ENCODE measurements at places on chromosomes 12 and 14.
A peak's percentile ranks its signal among the peaks of the same experiment; 100 is the strongest.

GRCh38 chr14:104284636-104285507, 146.5 kb downstream of the KIF26A start:
- peak; percentile 6 for DNase-seq

DNA sequence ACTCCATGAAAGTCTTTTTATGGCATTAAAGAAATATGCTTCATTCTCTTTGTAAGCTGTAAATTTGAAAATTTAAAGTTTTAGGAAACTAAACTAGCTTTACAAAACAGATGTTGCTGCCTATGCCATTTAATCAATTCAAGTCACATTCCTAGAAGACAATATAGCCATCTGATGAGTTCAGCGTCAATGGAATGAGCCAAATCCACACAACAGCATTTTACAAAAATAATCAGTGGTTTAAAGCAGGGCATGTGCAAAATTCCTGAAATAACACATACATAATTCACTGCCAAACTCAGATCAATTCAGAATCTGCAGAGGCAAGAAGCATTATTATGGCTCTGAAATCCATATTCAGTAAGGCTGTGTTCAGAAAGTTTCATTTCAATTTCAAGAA, 75.6 kb downstream of the MED13L start:
- DNase-seq: no peak

- DNase-seq: peak; percentile 69
Observed at GRCh38 chr12:78018171-78018910, 187.6 kb downstream of the NAV3 start.

GRCh38 chr12:92288561-92288960, 142.9 kb upstream of the BTG1 start:
- DNase-seq: peak; percentile 73

- no peak for DNase-seq
Observed at GRCh38 chr12:76863005-76863670, 15.7 kb downstream of the CSRP2 start.

DNA sequence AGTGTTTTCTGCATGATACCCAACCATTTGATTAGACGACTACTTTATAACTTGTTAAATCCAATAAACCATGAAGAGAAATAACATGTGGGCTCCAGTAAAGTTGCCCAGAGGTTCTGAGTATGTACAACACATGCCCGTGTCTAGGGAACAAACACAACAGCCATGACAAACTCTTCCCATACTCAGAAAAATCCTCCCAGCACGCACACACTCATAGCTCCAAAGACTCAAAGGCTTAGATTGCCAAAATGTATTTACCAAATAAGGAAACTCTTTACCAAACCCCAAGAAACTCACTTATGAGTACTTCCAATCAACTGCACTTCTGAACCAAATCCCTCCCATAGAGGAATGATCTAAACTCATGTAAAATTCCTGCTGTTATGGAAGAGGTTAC, 17.3 kb downstream of the SART3 start:
- no peak for DNase-seq

DNA sequence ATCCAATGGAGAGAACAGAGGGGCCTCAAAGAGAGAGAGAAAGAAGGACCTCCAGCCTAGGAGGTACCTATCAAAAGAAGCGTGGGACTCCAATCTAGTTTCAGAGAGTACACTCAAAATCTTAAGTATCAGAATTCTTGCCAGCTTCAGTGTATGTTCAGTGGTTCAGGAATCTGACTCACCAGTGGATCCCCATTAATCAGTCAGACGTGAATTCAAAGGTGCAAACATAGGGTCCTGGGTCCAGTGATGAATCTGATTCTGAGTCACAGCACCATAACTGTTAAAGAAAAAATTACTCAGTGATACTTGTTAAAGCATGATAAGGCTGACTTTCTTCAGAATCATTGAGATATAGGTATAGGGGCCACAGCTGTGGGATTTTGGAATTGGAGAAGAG, 33.2 kb downstream of the ETNK1 start:
- no peak for DNase-seq

DNA sequence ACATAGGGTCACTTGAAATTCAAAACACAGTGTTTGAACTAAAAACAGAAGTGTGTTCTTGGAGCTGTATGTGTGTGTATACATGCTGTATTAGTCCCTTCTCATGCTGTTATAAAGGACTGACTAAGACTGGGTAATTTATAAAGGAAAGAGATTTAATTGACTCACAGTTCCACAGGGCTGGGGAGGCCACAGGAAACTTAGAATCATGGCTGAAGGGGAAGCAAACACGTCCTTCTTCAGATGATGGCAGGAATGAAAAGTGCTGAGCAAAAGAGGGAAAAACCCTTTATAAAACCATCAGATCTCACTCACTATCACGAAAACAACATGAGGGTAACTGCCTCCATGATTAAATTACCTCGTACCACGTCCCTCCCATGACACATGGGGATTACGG, 224.1 kb downstream of the BCAT1 start:
- DNase-seq: no peak

GRCh38 chr14:105863296-105864108, 337.1 kb downstream of the TMEM121 start:
- no peak for DNase-seq

DNA sequence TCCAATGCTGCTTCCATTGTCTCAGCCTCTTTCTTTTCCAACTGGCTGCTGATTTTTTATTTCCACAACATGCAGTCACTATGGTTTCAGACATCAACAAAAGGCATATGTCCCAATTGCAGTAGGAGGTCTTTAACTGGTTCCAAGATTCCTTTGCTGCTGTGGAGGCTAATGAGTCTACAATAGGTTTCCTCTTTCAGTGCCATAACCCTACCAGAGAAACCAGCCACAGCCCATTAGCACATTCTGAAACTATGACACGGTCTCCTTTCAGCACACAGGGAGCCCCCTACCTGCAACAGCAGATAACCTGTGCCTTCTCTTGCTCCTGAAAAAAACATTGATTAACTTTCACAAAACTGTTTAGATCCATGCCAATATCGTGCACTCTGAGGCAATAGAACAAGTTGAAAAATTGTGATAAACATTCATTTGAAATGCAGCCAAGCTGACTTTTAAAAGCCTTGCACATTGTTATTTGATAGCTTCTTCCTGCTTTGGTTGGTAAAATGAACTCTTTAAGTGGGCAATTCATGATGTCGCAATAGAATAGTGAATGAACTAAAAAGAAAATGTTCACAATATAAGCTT, 32.4 kb downstream of the PLEKHG7 start:
- peak; percentile 82 for DNase-seq

DNA sequence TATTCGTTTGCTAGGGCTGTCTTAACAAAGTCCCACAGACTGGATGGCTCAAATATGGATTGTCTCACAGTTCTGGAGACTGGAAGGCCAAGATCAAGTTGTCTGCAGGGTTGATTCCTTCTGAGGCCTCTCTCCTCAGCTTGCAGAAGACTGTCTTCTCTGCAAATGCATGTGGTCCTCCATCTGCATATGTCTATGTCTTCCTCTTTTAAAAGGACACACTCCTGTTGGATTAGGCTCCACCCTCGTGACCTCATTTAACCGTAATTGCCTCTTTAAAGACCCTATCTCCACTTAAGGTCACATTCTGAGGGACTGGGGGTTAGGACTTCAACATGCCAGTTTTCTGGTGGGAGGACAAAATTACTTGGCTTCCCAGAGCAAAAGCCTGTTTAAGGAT, 123.3 kb downstream of the SLC38A6 start:
- no peak for DNase-seq

DNA sequence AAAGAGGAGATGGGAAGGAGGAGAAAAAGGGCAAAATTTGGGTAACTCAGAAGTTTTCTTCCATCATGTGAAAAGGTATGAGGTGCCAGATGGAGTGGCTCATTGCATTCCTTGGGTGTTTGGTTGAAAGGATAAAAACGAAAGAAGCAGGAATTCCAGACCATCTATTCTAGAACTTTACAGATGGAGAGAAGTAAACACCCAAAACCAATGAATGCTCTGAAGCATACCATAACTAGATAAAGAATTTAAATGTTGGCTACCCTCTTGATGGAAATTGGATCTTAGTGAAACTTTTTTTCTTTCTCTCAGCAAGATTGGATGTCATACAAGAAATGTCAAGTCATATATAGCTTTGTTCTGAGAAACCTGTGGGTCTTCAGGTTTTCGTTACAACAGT, 175.6 kb upstream of the FAR2 start:
- no peak for DNase-seq

- DNase-seq: no peak
Observed at GRCh38 chr12:95318071-95318545, 100.5 kb downstream of the VEZT start.

GRCh38 chr14:90846511-90846910, 30.3 kb upstream of the TTC7B start:
- DNase-seq: no peak

DNA sequence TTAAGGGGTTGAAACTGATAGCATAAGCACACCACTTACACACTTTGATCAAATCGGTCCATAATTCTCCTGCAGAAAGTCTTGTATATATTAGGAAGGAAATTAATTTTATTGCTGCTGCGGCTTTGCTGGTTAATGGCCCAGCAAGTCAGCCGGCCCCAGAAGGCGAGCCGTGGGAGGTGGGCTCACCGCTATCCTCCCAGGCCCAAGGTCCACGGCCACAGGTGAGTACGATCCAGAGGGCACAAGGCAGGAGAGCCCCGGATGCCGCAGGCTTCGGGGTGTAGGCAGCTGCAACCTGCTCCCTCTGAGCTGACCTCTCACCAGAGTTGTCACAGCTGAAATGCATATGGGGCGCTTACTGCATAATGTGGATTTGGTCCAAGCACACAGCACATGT, 165.7 kb downstream of the TBX5 start:
- DNase-seq: peak; percentile 41

GRCh38 chr12:546920-547845, 87.4 kb downstream of the B4GALNT3 start:
- DNase-seq: peak; percentile 54

- no peak for DNase-seq
Observed at GRCh38 chr14:104528496-104528895, 51.1 kb upstream of the C14orf180 start.

DNA sequence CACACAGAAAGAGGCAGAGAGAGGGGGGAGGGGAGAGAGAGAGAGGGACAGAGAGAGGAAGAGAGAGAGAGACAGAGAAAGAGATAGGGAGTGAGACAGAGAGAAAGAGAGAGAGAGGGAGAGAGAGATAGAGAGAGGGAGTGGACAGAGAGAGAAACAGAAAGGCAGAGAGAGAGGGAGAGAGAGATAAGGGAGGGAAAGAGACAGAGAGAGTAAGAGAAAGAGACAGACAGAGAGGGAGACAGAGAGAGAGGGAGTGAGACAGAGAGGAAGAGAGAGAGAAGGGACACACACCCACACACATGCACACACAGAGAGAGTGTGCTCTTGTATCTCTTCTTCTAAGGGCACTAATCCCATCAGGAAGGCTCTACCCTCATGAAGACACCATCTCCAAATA, 103.2 kb upstream of the ESRRB start:
- no peak for DNase-seq

- DNase-seq: no peak
Observed at GRCh38 chr12:87678453-87678852, 350.7 kb downstream of the C12orf50 start.

DNA sequence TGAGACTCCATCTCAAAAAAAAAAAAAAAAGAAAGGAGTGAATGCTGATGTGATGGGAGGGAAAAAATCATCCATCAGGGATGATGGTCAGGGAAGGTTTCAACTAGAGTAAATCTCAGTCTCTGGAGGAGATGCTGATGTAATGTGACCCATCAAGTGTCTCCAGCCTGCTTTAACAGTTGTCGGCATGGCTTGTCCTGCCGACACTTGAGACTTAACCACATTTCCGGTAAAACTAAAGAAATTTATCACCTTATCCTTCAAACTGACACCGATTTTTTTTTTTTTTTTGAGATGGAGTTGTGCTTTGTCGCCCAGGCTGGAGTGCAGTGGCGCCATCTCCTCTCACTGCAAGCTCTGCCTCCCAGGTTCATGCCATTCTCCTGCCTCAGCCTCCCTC, 21.5 kb upstream of the ANAPC5 start:
- DNase-seq: no peak

DNA sequence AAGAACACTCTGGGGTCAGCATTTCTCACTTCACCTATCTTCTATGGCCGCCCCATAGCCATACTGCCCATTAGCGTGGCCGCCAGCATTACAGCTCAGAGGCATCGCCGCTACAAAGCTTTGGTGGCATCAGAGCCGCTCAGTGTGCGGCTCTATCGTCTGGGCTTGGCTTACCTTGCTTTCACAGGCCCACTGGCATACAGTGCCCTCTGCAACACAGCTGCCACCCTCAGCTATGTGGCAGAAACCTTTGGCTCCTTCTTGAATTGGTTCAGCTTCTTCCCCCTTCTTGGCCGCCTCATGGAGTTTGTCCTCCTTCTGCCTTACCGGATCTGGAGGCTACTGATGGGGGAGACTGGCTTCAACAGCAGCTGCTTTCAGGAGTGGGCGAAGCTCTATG, 2.6 kb downstream of the DNAJC22 start:
- no peak for DNase-seq

DNA sequence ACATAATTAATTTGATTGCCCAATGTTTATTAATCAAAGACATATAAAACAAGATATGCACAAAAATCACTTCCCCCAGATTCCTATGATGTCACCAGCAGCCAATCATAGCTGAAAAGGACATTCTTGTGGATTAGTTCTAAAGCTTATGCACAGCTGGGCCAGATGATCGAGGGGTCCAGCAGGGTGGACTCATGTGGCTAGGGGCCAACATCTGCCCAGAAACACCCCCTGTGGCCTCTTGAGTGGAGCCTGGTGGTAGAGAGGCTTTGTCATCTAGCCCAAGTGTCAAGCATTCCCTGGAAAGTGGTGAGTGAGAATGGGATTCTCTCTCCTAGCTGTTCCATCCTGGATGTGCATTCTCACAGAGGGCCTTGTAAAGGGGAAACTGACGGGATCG, 590.0 kb downstream of the BCL11B start:
- DNase-seq: no peak

GRCh38 chr12:93415723-93416464, 25.9 kb downstream of the UBE2N start:
- no peak for DNase-seq

DNA sequence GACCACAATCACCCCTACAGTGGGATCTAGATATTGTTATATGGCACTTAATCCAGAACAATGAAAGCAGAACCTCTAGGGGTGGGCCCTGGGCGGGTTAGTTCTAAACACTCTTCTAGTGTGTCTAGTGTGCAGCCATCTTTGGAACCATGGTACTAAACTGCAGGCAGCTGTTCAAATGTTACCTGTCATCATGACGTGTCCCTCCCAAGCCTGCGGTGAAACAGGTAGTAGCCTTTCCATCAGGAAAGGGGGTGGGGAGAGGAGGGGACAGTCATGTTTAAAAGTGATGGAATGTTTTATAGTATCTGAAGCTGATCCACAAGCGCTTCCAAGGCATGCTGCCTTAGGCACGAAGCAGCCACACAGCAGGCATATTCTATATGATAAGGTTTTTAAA, 122.6 kb upstream of the SLC35F4 start:
- no peak for DNase-seq

- peak; percentile 60 for DNase-seq
Observed at GRCh38 chr14:65958664-65959562, 527.3 kb upstream of the CCDC196 start.

GRCh38 chr14:76104802-76105355, 46.8 kb upstream of the GPATCH2L start:
- DNase-seq: no peak

- peak; percentile 85 for DNase-seq
Observed at GRCh38 chr14:104746934-104747481, 5.9 kb upstream of the SIVA1 start.

- DNase-seq: no peak
Observed at GRCh38 chr12:79217306-79217705, 352.7 kb downstream of the SYT1 start.

GRCh38 chr12:103382736-103383346, 112.9 kb downstream of the C12orf42 start:
- no peak for DNase-seq

GRCh38 chr14:105192866-105193731, 12.0 kb upstream of the NUDT14 start:
- peak; percentile 81 for DNase-seq

GRCh38 chr14:79246173-79246572, 965.1 kb downstream of the DIO2 start:
- no peak for DNase-seq

Measured in lung (tissue), 17 donors.